RWPE2 (cell line): ENCODE measurements at places on chromosomes 11 and 22.

- DNase-seq = peak; percentile 70
These were observed at the start of gene PITPNM1 for GRCh38 chr11:67504950-67505581. PITPNM1 (minus strand) TSS chr11:67505363; CDS start chr11:67504180, 1,183 bp downstream.

DNA sequence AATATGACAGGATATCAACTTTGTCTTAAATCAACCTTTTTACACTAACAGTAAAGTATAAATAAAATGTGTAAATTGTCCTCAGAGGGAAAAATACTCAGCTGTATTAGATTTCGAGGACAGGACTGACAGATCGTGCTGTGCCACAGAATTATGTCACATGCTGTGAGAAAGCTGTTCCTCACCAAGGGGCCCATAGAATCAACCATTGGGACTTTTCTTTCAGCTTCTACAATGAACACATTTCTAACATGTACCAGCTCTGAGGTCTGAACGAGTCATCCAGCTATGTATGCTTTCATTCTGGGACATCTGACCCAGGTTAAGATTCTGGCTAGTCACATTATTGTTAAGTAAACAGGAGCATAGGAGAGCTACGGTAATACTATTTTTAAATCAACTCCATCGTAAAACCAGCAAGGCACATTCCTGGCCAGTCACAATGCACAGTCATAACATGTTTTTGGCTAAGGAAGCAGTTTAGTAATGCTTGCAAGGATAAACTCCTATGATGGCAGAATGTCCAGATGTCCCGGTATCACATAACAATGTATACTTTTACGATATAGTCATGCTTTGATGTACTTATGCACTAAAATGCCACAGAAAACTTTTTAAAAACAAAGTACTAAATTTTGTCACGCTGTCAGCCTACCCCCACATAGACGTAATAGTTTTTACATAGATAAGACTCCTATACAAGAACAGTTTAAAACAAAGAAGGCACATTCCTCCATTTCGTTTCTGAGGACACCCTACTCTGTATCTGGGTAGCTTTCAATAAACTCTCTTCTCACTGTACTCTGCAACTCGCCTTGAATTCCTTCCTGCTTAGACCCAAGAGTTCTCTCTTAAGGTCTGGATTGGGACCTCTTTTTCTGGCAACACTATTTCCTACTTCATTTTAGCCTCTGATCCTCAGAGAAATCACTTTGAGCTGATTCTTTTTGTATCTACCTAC, 27.4 kb downstream of the ZNF214 start:
- no peak for DNase-seq

GRCh38 chr11:17846852-17847453, 112.4 kb downstream of the KCNC1 start:
- DNase-seq = no peak

- DNase-seq = no peak
These were observed 36.7 kb upstream of the PDGFD start for GRCh38 chr11:104200688-104201087.

- DNase-seq = no peak
These were observed 94.0 kb upstream of the FOLH1 start for GRCh38 chr11:49302360-49302759.

DNA sequence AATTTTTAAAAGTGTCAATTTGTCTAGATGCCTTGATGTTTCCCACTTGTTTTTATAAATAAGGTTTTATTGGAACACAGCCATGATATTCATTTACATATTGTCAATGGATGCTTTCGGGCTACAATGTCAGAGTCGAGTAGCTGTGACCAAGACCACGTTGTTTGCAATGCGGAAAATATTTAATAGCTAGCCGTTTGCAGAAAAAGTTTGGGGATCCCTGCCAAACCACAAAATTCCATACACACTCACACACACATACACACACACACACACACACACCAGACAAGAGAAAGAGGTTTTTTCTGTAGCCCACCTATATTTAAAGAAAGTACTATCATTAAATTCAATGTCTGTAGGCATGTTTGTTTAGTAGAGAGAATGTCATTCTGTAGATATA, 58.3 kb downstream of the TYR start:
- DNase-seq = no peak

GRCh38 chr22:30186041-30186440, 60.5 kb downstream of the LIF start:
- DNase-seq = no peak

GRCh38 chr11:3015796-3016195, 23.7 kb upstream of the NAP1L4 start:
- DNase-seq = no peak

DNA sequence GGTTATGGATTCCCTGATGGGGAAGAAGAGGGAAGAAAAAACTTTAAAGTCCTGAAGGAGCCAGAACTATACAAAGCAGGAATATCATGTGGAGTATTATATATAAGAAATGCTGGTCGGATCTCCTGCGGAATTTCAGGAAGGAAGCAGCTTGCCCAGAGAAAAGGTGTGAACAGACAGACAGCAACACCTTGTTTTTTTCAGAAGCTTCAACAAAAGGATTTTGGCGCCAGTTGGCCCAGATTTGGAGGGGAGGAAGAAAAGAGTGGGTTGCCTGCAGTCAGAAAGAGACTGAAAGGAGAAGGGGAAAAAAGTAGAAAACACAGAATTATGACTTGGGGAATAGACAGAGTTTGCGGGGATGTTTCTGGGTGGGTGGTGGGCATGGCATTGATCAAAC, 45.2 kb downstream of the SEZ6L start:
- DNase-seq = no peak

GRCh38 chr11:3164552-3165151, 458 bp downstream of the OSBPL5 start:
- peak; percentile 36 for DNase-seq

- no peak for DNase-seq
These were observed 531.2 kb downstream of the KCNA4 start for GRCh38 chr11:29485641-29486040.

GRCh38 chr11:68255526-68255925, 16.2 kb downstream of the C11orf24 start:
- no peak for DNase-seq

- no peak for DNase-seq
These were observed 233.8 kb upstream of the NCAM1 start for GRCh38 chr11:112727341-112727841.

DNA sequence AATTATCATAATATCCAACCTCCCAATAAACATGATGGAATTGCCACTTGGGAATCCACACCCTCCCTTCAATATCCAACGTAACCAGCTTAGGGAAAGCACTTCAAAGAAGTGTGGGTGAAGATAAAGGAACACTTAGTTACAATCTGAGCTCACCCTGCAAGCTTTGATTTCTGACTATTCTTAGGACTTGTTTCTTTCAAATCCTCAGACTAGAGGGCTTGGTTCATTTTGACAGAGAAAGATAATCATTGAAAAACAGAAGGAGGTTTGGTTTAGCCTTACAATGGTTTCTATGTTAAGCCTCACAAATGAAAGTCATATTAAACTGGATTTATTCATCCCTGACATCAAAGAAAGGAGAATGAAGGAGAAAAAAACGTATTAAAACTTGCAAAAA, 57.9 kb upstream of the SYT13 start:
- no peak for DNase-seq

- DNase-seq = no peak
These were observed 110.2 kb downstream of the PKNOX2 start for GRCh38 chr11:125274774-125275173.
